EL (cell line): ENCODE measurements at places on chromosomes 16 and 17.

GRCh38 chr16:85650844-85651628 lies 37.7 kb downstream of the GINS2 start:
- DNase-seq: no peak

DNA sequence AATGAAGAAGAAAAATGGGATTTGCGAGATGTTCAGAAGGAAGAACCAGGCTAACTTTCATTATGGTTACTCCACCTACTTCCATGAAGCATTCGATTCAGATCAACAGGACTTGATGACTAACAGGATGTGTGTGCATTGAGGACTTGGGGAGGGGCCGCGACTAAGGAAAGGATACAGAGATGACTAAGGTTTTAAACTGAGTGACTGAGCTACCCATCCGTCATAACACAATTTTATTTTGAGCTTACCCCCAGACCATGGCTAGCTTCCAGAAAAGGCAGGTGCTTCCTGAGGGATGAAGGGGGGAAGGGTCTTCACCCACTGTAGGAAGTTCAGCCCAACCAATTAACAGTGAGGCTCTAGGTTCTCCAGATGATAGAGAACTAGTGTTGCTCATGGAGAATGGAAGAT lies 2.5 kb upstream of the CDYL2 start:
- peak; percentile 73 for DNase-seq

GRCh38 chr17:58153671-58154070 lies 5.5 kb downstream of the OR4D1 start:
- DNase-seq: no peak

- DNase-seq: peak; percentile 41
These were observed 228.7 kb downstream of the CDH13 start for GRCh38 chr16:82855471-82855870.

DNA sequence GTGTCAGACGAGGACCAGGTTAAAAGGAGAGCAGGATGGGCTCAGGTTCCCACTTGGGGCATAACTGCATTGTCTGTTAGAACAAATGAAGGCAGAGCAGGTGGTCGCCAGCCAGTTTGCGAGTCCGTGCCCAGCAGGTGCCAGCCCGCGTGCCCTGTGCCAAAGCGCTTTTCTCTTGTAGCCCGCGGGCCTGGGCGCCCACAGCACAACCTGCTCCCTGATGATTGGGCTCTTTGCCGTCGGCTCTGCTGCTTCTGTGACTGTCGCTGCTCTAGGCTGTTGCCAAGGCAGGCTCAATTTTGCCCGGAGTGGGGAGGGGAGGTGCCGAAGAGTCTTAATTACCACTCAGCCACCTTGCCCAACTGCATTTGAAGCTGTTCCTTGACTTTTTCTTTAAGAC lies 21.1 kb downstream of the KNOP1 start:
- DNase-seq: no peak

DNA sequence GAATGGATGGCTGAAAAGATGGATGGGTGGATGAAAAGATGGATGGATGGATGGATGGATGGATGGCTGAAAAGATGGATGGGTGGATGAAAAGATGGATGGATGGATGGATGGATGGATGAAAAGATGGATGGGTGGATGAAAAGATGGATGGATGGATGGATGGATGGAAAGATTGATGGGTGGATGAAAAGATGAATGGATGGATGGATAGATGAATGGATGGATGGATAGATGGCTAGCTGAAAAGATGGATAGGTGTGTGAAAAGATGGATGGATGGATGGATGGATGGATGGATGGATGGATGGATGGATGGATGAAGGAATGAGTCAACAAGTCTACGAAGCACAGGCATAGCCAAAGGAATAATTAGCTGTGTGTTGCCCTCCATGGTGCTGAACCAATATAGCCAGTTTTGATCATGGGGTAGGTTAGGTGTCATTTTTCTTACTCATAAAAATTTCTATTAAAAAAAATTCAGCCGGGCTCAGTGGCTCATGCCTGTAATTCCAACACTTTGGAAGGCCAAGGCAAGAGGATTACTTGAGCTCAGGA lies 41.1 kb downstream of the NLRC5 start:
- DNase-seq: no peak

- DNase-seq: peak; percentile 52
These were observed 24.3 kb downstream of the STAT3 start for GRCh38 chr17:42363767-42364585.

GRCh38 chr17:82940226-82941020 lies 100.6 kb upstream of the ZNF750 start:
- DNase-seq: no peak

GRCh38 chr17:7465597-7466275 lies 13.7 kb downstream of the ZBTB4 start:
- no peak for DNase-seq

GRCh38 chr17:9529033-9529700 lies 46.5 kb downstream of the STX8 start:
- DNase-seq: peak; percentile 26

DNA sequence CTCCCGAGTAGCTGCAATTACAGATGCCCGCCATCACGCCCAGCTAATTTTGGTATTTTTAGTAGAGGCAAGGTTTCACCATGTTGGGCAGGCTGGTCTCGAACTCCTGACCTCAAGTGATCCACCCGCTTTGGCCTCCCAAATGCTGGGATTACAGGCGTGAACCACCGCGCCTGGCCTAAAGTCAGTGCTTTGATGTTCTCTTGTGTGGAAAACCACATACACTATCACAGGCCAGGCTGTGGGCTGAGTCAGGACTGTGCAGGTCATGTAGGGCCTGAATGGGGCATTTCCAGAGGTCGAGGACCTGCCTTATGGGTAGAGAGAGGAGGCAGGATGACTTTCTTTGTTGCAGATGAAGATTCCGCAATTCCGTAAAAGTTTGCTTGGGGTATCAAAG lies 5.1 kb upstream of the MT3 start:
- no peak for DNase-seq

- DNase-seq: no peak
These were observed 38.5 kb upstream of the NOL11 start for GRCh38 chr17:67679225-67679624.

DNA sequence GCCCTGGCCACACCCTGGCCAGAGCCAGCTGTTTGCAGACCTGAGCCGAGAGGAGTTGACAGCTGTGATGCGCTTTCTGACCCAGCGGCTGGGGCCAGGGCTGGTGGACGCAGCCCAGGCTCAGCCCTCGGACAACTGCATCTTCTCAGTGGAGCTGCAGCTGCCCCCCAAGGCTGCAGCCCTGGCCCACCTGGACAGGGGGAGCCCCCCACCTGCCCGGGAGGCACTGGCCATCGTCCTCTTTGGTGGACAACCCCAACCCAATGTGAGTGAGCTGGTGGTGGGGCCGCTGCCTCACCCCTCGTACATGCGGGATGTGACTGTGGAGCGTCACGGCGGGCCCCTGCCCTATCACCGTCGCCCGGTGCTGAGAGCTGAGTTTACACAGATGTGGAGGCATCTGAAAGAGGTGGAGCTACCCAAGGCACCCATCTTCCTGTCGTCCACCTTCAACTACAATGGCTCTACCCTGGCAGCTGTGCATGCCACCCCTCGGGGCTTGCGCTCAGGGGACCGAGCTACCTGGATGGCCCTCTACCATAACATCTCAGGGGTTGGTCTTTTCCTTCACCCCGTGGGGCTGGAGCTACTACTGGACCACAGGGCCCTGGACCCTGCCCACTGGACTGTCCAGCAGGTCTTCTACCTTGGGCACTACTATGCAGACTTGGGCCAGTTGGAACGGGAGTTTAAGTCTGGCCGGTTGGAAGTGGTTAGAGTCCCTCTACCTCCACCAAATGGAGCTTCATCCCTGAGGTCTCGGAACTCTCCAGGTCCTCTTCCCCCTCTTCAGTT lies 578 bp downstream of the AOC2 start:
- DNase-seq: no peak

DNA sequence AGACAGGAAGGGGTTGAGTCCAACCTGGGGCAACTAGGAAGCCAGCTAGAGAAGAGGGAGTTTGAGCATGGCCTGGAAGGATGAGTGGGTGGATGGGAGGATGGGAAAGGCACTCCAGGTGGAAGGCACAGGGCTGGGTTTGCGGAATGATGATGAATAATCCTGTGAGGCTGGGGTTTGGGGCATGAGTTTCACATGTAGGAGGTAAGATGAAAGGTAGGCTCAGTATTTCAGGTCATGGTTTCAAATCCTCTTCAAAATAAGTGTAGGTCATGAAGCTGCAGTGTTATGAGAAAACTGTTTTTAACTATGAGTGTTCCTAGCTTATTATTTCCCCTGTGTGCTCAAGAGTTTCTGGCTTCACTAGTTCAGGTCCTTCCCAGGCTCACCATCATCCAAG lies 130.3 kb downstream of the SKAP1 start:
- DNase-seq: no peak

- no peak for DNase-seq
These were observed 3.5 kb downstream of the SEC14L1 start for GRCh38 chr17:77144227-77144626.

DNA sequence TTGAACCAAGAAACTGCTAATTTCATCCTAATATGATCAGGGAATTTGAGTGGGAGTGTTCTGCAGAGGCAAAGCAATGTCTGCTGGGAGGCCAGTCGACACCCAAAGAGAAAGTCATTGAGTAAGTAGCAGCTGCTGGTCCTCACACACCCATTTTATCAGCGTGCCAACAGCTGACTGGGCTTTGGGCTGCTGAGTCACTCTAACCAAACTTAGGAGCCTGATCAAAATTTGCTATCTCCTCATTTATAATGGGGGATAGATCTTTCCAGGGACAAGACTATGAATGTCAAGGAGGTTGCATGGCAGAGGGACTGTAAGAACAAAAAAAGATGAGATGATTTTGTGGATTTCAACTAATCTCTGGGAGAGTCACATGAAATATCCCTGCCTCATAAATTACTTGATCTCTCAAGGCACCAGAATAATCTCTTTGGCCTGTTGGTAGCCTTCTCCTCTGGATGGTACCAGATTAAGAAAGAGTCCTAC lies 32.9 kb downstream of the CPSF4L start:
- peak; percentile 88 for DNase-seq

- no peak for DNase-seq
These were observed 725 bp upstream of the ARL5C start for GRCh38 chr17:39166437-39167335.

DNA sequence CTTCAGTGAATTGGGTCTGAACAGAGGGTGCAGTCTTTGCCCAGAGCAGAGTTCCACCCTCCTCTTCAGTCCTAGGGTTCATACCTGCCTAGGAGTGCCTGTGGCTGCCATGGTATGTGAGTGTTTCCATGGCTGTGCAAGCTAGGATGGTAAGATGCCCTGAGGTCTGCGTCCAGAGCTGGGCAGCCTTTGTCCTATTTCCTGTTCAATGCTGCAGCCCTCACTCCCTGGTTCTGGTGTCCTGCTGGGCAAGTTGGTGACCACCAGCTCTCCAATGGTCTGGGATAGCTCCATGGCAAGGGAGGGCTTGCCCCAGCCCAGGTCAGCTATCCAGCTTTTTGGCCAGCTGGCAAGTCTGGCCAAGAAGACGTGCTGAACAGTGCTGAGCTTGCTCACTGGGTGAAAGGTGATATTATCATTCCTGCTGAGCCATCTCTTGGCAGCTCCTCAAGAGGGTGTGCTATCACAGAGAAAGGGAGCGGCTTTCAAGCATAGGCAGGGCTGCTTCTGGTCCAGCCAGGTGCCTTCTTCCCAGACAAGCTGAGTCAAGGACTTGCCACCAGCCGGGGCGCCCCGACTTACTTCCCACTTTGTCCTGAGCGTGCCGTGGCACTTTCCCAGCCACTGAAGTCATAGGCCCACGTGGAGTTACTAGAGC lies 13.0 kb upstream of the NFATC3 start:
- DNase-seq: peak; percentile 76

GRCh38 chr17:81287741-81288430 lies 7.2 kb downstream of the SLC38A10 start:
- DNase-seq: no peak

GRCh38 chr16:48971571-48972077 lies 310.0 kb downstream of the CBLN1 start:
- DNase-seq: peak; percentile 23

DNA sequence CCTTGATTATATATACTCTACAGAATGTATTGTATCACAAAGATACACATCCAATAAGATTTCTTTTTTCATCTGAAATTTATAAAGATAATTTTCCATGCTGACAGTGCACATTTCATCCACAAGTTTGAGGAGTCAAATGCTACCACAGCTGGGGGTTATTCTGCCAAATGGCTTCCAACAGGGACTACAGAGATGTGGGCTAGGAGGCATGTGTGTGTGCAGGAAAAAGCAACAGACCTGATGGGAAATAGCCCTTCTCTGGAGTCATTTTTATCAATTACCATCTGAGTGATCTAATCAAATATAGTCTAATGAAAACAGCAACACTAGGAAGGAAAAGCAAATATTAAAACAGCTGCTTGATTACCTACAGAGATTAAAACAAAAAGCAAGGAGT lies 290.5 kb downstream of the CEP112 start:
- DNase-seq: no peak

GRCh38 chr16:25707982-25708583 lies 16.3 kb downstream of the HS3ST4 start:
- no peak for DNase-seq

DNA sequence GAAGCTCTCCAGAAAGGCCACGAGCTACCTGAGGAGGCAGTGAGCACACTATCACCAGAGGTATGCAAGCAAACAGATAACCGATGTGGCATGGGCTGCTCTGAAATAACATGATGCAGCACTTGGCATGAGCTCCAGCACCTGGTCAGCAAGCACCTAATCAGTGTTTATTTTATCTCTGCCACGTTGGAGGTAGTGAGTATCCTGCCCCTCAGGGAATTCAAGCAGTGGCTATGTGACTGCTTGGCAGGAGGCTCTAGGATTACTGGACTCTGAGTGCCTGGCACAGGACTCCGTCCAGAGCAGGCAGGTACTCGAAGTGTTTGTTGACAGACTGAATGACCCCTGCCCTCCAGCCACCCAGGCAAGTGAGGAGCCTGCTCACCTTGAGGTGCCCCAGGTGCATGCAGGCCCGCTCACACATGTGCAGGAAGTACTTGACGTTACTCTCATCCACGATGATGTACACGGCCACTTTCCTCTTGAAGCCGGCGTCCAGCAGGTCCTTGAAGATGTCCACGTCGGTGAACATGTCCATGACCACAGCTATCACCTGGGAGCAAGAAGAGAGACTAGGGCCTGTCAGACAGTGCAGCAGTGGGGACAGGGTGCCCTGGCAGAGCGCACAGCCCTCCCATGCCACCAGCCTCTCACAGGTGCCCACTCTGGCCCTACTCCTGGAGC lies 16.6 kb downstream of the FAM83G start:
- DNase-seq: no peak

DNA sequence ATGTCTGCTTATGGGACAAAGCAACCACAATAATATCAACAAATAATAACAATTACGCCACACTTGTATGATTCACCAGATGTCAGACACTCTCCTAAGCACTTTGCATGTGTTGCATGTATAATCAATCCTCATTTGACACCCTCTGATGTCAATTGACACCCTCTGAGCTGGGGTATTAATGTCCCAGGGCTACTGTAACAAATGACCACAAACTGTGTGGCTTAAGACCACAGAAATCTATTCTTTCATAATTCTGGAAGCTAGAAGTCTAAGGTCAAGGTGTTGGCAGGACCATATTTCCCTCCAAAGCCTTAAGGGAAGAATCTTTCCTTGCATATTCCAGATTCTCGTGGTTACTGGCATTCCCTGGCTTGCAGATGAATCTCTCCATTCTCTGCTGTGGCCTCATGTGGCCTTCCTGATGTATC lies 112.7 kb downstream of the NPIPB5 start:
- peak; percentile 43 for DNase-seq
